ENCODE measurements at places on chromosomes 2 and 18.

DNA sequence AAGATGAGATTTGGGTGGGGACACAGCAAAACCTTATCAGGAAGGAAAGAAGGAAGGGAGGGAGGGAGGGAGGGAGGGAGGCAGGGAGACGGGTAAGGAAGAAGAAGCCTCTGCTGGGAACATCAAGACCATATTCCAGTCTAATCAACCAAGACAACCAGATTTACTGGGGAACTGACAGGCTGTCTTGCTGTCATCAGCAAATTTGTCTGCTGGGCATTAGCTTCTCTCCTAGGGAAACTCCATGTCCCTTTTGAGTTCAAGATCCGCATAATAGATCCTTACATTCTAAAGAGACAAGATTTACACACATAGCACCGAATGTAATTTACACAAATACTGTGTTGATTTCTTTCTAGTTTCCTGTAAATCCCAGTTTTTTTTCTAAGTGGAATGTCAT, 1618.9 kb upstream of the ZEB2 start:
- no peak for DNase-seq

GRCh38 chr18:1075322-1075721, 170.7 kb downstream of the ADCYAP1 start:
- no peak for DNase-seq

GRCh38 chr2:32277674-32278477, at the start of gene YIPF4:
YIPF4 (plus strand) TSS chr2:32277904; CDS start chr2:32278156, 252 bp downstream.
- peak; percentile 77 for DNase-seq

DNA sequence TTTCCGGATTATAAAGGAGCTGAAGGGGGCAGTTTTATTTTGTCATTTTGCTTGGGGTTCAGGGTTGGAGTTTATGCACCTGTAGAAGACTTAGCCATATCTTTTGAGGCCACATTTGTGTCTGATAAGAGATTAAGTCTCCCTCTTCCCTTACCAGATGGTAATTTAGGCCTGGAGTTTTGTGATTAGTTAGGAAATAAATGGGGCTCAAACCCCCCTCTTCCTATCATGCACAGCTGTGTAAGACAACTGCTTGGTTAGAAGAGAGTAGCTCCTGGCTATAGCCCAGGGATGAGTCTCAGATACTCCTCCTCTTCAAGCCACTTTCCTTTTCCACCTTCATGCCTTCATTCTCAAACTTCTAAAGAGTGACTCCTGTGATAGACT, 802 bp upstream of the SAP130 start:
- DNase-seq = no peak

- no peak for DNase-seq
Measured at GRCh38 chr2:56918790-56919189, 735.0 kb downstream of the CCDC85A start.

- no peak for DNase-seq
Measured at GRCh38 chr2:44200759-44201158, 32.1 kb downstream of the PPM1B start.

DNA sequence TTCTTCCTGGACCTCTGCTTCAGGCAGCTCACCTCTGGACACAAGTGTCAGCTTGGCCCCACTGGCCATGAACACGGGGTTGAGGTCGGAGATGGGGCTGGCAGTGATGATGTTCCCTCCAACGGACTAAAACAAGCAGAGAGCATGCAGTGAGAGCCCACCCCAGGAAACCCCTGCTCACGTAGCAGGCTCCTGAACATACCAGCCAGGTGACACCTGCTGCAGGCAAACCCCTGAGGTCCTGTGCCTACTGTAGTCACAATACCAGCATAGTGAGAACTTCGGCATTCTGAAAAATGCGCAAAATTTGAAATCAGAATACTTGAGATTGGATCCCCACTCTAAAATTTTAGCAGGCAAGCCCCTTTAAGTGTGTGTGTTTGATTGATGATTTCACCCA, 32.9 kb downstream of the XDH start:
- no peak for DNase-seq

DNA sequence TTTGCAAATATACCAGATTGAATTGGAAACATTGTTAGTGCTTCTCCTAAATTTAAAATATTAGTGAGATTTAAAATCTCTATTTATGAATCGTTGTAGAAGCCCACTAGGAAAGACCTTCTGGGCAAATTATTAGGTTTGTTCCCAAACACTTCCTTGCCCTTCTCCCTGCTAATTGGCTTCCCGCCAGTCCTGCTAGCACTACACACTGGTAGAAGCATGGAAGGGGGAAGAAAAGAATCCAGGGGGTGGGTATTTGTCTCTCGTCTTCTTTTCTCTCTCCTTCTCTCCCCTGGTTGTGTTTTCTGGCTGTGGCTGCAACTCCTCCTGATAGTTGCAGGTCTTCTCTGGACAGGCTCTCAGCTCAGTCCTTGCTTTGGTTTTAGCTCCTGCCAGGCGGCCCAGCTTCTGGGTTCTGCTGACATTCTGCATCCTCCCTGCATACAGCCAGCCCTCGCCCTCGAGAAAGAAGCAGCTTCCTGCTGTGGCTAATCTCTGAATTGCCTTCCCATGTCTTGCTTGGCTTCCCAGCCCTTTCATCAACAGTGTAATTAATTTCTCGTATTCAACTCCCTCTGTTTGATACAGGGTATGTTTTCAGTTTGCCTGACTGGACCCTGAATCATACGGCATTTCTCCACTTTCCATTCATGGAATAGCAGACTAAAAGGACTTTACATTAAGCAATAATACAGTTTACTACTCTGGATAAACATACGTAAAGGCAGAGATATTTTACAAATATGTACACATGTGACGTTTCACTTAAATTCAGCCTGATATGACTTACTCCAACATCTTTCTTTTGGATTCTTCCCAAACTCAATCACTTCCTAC, 6.9 kb upstream of the PARD3B start:
- DNase-seq = no peak

- no peak for DNase-seq
Measured at GRCh38 chr2:142791335-142791734, 86.1 kb upstream of the KYNU start.

GRCh38 chr2:15748736-15749323, 157.2 kb downstream of the DDX1 start:
- DNase-seq = no peak

DNA sequence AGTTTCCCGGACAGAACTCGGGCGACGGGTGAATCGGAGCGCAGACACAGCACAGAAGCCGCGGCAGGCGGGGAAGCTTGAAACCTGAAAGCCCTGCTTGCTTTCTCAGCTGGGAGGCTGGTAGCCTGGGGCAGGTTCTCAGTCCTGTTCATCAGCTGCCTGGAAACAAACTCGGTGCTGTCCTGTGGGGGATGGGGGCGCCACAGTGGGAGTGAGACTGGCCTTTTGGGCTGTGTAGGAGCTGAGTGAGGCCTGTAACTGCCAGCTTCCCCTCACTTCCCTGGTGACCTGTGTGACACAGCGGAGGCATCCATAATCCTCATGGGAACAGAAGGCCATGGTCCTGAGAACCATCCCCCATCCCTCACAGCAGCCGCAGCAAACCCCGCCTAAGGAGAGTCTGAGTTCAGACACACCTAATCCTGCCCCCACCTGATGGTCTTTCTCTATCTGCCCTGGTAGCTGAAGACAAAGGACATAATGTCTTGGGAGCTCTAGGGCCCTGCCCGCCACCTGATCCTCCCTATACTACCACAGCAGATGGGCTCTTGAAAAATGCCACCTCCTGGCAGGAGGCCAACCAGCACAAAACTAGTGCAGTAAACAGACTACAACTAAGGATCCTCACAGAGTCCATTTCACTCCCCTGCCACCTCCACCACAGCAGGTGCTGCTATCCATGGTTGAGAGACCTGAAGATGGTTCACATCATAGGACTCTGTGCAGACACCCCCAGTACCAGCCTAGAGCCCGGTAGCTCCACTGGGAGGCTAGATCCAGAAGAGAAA, 52.7 kb upstream of the LDLRAD4 start:
- DNase-seq = no peak

GRCh38 chr2:20662308-20662937, 4.5 kb upstream of the GDF7 start:
- DNase-seq = no peak

- DNase-seq = no peak
Measured at GRCh38 chr2:179403624-179404023, 139.0 kb upstream of the SESTD1 start.

GRCh38 chr2:233820774-233821105, 33.6 kb downstream of the HJURP start:
- no peak for DNase-seq

DNA sequence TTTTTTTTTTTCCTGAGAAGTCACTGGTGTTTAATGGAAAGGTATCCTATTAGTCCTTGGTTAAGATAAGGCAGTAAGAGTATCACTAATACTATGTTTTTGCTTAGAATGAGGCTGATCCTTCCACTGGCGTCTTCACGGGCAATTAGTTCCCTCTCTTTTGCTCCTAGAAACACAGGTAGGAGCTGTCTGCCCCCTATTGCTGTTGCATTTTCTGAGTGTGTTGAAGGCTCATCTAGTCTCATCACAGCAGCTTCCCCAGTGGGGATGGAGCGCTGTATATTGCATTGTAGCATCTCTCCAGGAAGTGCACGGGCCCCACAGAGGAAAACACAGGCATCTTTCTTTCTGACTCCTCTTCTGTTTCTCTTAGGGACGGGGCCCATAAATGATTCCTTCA, 145.0 kb downstream of the NAPG start:
- DNase-seq = no peak

- DNase-seq = peak; percentile 76
Measured at GRCh38 chr2:109143214-109144187, 14.5 kb downstream of the SH3RF3 start.

DNA sequence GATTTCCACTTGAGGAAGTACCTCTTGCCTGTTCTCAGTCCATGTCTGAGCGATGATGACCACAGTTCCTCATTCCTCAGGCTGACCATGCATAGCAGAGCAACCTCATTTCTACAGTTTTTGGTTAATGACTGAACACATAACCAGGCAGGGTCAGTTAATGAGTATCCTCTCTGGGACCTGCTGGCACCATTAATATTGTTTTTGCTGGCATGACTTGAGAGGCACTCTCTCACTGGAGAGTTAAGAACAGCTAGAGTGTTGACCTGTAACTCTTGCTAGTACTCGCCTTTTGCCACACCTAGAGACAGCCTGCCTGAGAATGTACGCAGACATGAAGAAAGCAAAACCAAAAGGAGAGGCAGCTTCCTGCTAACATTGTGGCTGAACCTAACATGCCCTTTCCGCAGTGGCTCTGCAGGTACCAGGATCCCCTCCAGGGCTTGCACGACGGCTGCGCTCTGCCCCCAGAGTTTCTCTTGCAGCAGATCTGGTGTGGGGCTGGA, 23.9 kb downstream of the PECR start:
- peak; percentile 39 for DNase-seq

GRCh38 chr2:239257511-239257937, 143.3 kb downstream of the HDAC4 start:
- no peak for DNase-seq

DNA sequence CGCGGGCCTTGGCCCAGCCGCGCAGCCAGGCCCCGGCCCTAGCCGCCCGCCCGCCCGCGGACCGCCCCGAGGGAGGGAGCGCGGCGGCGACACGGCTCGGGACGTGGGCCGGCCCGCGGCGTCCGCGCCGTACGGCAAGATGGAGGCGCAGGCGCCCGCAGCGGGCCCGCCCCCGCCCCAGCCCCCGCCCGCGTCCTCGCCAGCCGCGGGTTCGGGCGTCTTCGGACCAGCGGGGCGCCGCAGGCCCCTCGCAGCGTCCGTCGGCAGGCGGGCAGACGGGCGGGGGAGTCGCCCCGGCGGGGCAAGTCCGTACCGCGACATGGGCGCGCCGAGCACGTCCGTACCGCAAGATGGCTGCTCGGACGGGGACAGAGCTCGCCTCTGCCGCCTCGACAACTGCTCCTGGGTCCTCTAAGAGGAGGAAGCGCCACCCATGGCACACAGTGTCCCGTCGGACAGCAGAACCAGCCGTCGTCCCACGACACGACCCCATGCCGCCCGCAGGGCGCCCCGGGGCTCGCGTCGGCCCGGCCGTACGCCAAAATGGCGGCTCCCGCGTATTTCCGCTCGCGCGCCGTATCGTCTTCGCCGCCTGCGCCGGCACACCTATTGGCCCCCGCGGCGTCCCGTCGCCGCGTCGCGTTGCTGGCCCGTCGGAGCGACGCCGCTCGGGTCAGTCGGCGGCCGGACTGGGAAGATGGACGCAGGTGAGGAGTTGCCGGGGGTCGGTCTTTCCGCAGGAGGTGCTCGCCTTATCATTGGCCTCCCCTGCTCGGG, at the start of the genes ATG4B and THAP4:
TSS of gene ATG4B (plus strand) at position 676 of the 777 bp plus-strand sequence. CDS start at position 698, 22 bp downstream.
TSS of gene THAP4 (minus strand) at position 141 of the 777 bp plus-strand sequence. CDS start 141 bp downstream, outside the sequence.
- peak; percentile 68 for DNase-seq

GRCh38 chr18:44725300-44726058, 44.8 kb downstream of the SETBP1 start:
- DNase-seq = peak; percentile 70

DNA sequence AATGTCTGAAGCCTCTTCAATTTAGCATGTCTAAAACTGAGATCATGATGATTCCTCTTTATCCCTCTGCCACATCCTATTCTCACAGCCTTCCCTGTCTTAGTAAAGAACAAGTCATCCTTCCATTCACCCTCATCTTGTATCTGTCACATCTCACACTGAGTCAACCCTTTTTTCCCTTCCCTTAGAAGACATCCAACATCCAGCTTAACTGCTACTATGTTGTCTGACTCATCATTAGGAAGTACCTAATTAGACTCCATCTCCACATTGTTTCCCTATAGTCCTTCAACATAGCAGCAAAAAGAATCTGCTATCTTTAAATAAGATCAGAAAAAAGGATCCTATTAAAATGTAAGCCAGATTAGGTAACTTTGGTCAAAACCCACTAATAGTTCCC, 85.2 kb upstream of the GRB14 start:
- no peak for DNase-seq

DNA sequence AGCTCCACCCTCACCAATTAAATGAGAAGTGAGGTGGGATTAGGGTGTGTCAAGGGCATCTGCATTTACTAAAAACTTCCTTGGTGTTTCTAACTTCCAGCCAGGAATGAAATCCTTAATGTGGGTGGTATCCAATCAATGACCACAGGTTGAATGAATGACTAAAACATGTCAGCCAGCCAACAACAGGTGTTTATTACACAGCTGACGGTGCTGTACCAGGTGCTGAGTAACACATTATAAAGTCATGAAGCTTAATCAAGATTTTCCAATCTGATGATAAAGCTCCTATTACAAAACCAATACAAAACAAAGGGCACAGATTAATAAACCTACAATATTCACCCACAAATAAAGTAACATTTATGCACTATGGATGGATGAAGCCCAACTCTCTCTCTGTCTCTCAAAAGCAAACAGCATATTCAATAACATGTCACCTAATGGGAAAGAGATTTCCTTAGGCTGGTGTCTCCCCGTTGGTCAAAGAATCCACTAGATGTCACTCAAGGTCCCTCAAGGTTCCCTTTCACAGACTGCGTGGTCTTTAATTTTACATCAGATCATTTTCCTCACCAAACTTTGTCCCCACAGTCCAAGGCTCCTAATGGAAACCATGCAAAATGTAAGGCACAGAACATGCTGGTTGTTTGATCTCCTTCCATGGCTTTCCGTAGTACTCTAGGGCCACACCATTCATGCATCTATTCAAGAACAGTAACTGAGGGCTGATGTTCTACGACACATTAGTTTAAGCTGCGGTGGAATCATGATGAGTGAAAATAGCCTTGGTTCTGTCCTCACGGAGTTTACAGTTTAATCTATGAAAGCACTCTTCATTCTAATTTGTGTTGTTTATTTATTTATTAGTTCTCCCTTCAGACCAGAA, 6.4 kb upstream of the PTPN4 start:
- DNase-seq = no peak

- DNase-seq = no peak
Measured at GRCh38 chr2:191869178-191869577, 22.3 kb upstream of the CAVIN2 start.

GRCh38 chr2:10447300-10447894, 730 bp downstream of the ODC1 start:
- peak; percentile 49 for DNase-seq

Measured in stimulated activated naive CD4-positive, alpha-beta T cell treated with Interleukin-2 at 50 U/mL for 16 hours (primary cell).